Cerebellar nuclear complex (tissue), 1 donor: ENCODE measurements at places on chromosomes 16 and 17.

GRCh38 chr16:373848-374615, 3.7 kb upstream of the MRPL28 start:
- DNase-seq = no peak

DNA sequence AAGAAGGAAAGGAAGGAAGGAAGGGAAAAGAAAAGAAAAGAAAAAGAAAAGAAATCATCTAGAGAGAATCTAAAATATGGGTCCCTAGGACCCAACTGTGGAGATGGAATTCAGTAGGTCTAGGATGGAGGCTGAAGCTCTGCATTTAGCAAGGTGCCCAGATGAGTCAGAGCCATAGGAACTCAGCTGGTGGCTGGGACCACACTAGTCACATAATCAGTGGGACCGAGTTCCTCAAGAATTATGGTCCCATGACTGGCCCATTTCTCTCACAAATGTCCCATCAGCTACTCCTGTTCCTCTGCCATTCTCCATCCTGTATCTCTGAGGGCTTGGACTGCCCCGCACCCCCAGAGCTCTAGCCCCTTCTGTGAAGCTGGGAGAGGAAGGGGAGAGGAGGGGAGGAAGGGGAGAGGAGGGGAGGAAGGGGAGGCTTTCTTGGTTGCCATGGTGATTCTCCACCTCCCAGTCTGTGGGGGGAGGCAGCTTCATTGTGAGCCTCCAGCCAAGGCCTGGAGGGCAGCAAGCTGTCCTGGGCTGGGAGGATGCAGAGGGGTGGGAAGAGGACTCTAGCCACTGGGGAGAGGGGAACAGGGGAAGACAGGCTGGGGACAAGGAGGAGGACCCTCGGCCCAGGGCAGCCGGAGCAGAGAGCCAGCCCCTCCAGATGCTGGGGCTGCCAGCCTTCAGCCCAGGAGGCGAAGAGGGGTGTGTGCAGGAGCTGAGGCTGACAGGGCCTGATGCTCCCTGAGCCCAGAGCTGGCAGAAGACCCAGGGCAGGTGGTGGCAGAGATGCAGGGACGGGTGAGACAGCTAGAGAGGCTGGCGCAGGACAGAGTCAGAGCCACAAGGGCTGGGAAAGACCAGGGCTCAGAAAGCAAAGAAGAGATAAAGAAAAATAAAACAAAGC, 37.8 kb upstream of the LHX1 start:
- peak; percentile 82 for DNase-seq

DNA sequence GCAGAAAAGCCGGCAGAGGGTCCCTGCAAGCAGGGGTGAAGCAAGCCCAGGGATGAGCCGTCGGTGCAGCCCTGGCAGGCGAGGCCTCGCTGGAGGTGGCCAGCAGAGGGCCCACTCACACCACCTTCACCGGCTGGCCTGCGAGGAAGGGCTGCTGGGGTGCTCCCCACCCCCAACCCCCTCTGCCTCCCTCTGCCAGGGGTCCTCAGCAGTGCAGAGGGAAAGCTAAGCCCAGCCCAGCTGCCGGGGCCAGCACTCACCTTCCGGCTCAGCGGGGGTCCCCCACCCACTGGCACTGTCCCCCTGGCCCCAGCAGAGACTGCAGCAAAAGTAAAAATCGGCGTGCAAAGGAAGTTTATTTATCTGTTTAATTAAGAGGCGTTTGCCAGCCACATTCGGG, 113.4 kb downstream of the ENGASE start:
- no peak for DNase-seq

DNA sequence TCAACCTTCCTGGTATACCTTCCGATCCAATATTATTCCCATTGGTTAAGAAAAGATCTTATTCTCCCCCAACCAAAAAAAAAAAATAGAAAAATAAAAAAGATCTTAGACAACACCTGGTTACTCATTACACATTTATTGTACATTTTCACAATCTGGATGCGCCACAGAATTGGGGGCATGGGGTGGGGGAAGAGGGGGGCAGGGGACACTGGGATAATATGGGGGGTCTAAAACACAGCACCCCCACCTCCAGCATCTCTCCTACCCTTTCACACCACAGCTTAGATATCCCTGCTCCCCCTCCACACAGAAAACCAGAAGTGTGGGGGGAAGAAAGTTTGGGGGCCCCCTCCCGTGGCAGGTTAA, 3.7 kb downstream of the VAMP2 start:
- no peak for DNase-seq

DNA sequence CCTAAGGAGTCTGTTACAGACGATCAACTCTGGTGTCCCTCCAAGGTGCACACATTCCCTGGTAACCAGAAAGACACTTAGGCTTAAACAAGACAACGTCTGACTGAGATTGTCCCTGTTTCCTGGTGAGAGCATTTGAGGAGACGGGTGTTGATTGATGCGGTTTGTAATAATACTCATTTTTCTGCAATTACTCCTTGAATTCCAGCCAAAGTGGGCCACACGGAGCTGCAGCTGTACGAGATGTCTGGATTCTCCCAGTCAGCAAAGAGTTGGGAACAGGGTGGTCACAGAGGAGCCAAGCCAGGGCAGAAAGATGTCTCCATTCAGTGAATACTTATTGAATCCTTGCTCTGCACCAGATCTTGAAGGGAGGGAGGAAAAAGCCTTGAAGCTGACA, 30.9 kb upstream of the CES5A start:
- no peak for DNase-seq

DNA sequence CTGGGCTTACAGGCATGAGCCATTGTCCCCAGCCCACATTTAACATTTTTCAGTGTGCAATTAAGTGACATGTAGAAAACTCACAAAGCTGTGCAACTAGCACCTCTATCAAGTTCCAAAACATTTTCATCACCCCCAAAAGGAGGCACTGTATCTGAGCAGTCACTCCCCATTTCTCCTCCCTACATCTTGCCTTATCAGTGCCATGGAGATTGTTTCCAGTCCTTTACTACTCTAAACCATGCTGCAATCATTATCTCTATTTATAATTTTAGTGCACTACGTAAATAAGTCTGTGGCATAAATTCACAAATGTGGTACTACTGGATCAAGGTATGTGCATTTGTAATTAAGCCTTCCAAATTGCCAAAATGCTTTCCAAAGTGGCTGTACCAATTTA, 7.6 kb downstream of the MRPS23 start:
- DNase-seq = no peak

GRCh38 chr16:6096931-6097670, 999.5 kb upstream of the EEF2KMT start:
- no peak for DNase-seq

DNA sequence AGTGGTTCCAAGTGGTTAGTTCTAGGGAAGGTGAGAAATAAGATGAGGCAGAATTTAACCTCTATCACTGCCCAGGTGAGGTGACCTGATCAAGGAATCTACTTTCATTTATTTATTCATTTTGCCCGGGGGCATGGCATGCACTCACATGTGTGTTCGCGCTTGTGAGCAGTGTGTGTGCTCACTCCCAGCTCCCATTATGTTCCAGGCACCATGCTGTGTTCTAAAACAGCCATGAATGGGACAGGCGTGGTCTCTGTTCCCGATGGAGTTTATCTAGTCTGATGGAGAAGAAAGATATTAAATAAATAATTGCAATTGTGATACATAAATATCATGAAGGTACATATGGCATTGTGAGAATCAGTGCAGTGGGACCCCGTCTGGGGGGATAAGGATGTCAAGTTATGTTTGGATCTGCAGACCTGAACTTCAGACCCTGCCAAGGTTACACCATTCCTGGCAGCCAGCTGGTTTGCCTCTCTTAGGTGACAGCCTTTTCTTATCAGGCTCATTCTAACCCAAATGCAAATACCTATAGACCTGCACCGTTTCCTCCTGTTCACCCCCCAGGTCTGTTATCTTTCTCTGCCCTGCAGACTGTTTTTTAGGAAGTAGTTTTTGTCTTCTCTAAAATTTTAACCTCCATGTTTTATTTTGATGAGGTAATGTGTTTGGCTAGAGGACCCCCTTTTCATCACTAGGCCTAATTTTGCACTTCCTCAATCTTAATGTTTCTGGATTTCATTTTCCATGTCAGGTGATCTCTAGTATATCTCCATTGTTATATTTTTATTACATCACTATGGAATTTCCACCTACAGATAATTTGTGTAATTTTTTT, 11.8 kb downstream of the CYB5B start:
- no peak for DNase-seq

DNA sequence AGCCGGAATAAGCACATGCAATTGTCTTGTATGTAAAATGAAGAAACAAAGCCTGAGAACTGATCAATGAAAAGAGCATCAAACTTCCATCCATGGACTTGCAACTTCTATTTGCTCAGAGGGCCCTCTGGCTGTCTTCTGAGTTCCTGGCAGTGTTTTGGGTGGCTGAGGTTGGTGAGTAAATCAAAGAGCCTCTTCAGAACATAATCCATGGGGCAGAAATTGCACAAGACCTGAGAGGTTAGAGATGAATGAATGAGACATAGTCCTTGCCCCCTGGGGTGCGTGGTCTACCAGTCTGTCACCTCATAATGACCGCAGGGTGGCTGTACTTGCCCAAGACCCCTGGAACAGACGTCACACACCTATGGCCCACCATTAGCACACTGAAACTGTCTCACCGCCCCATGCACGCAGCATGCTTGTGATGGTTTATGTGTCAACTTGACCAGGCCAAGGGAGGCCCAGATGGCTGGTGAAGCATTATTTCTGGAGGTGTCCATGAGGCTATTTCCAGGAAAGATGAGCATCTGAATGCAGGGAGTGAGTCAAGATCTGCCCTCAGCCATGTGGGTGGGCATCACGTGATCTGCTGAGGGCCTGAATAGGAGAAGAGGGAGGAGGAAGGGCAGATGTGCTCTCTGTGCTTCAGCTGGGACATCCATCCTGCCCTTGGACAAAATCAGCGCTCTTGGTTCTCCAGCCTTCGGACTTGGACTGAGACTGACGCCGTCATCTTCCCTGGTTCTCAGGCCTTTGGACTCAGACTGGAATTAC, 8.3 kb downstream of the PIK3R6 start:
- DNase-seq = no peak

GRCh38 chr16:29925105-29925756, 795 bp downstream of the KCTD13 start:
- DNase-seq = no peak

GRCh38 chr16:24282141-24282540, 26.0 kb downstream of the CACNG3 start:
- no peak for DNase-seq

DNA sequence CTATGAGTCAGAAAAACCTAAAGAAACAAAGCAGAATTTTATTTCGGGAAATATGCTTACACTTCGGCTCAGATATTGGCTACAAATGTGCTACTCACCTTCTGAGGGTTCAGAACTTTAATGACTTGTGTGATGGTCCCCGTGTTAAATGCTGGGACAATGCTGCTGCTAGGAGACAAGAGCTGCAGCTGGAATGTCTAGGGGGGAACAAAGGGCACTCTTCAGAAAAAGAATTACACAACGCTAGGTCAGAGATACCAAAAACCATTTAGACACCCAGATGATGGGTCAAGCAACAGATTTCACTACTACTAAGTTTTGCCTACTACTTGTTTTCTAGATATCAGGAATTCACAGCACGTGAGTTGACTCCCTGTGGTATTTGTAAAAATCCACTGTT, 10.0 kb upstream of the PHLPP2 start:
- DNase-seq = no peak

- DNase-seq = no peak
Observed at GRCh38 chr16:21950782-21951521, 2.2 kb upstream of the UQCRC2 start.

GRCh38 chr17:76008630-76009425, 8.2 kb downstream of the CDK3 start:
- DNase-seq = no peak

GRCh38 chr17:75410141-75410540, 4.7 kb upstream of the GRB2 start:
- no peak for DNase-seq

DNA sequence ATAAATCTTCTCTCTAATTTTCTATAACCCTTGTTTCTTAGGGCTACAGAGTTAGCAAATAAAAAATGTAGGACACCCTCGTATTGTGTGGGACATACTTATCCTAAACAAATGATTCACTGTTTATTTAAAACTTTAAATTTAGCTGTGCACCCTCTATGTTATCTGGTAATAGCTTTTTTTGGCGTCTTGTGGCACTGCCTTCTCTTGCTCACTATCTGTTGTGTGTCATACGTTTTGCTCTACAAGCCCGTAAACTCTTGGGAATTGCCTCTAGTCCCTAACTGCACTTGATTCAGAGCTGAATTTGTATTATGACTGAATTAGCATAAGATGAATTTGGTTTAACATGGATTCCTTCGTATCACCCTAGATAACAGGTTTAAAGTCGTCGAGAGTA, 144.3 kb upstream of the MYOCD start:
- no peak for DNase-seq

DNA sequence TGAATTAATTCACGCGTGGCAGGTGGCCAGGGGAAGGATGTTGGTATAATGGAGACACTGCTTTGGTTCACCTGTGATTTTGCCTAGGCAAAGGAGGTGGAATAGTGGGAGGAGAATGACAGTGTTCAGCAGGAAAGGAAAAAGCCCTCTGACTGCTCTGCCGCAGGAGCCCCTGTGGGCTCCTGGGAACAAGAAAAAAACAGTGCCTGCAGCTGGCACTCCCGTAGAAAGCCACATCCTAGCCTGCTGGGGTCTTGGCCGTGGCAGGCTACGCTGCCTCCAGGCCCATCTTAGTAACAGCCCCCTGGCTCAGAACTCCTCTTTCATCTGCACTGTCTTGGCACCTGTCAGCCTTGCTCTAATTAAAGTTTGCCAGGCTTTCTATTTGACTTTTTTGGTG, 20.6 kb downstream of the ADORA2B start:
- DNase-seq = no peak

- no peak for DNase-seq
Observed at GRCh38 chr16:25038239-25038954, 23.2 kb upstream of the ARHGAP17 start.

GRCh38 chr17:18002171-18002570, 29.5 kb downstream of the DRC3 start:
- no peak for DNase-seq

DNA sequence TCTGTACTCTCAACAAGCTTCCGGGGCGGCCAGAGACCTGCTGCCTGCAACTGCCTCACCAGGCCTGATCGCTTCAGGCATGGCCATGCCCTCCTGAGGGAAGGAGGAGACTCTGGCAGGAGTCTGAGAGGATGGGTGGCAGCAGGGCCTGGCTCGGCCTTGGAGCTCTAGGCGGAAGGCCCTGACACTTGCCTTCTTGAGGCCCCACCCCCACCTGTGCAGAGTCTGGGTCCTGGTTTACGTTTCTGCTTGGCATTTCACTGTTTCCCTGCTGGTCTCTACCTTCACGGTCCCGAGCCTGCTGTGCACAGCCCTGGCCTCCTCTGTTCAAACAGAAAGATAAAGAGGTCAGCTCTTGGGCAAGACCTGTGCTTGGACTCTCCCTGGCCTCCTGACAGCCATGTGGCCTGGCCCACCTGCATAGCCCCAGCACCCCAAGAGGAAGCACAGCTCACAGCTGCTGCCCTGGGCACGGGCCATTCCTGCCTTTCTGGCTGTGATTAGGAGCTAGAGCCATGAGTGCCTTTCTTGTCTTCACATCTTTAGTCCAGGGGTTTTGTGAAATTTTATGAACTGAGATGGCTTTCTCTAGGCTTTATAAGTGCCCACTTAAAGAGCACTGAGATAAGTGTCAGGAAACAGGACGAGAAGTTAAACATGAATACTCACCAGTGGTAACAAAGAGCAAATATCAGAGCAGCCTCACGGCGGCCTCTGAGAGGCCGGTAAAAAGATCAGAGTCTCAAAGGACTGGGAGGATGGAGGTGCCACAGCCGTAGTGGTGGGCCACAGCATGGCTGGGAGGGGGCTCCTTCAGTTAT, 25.6 kb upstream of the MTSS2 start:
- no peak for DNase-seq
